Natural killer cell treated with Interleukin-12 subunit alpha and Interleukin-12 subunit beta and Interleukin-15 and Interleukin-18, amount 100 ng/mL, for 72 hours (primary cell): ENCODE measurements at places on chromosomes 4 and X. TPM values are rescaled to one million over a fixed set of nuclear protein-coding genes. Genes with fewer than 3 reads are reported as not detected.

DNA sequence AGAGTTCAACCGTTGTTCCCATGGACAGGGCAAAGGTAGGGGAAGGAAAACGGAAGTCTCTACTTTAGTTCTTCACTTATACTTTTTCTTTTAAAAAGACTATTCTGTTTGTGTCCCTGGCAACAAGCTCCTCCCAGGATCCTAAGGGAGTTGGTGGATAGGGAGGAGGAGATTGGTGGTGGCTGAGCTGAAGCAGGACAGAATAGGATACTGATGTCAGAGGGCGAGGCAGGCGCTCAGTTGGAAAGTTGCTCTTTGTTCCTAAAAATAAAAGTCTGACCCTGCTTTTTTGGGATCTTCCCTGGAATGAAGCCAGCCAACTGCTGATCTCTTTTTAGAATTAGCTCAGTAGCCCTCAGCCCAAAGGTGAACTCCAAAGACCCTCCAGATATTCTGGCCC is 104.7 kb downstream of the MGST2 start:
- H3K27me3 ChIP-seq = peaks cover 25% of the 10 kb centered on the region
- no peaks in the 10 kb centered on the region for H3K36me3 ChIP-seq
- H3K4me1 ChIP-seq = no peaks in the 10 kb centered on the region
- H3K27ac ChIP-seq = no peak overlapping the region
- DNase-seq = no peak

- H3K36me3 ChIP-seq = no peaks in the 10 kb centered on the region
- H3K4me1 ChIP-seq = peaks cover 58% of the 10 kb centered on the region
- peak overlapping the region; percentile 99 for H3K27ac ChIP-seq
- no peaks in the 10 kb centered on the region for H3K27me3 ChIP-seq
- H3K4me3 ChIP-seq = peak overlapping the region; percentile 98
- DNase-seq = no peak
Observed at GRCh38 chrX:119685225-119686066, 7.5 kb downstream of the SEPTIN6 start.

Gene SH3BGRL
- total RNA-seq = 67.1 TPM

DNA sequence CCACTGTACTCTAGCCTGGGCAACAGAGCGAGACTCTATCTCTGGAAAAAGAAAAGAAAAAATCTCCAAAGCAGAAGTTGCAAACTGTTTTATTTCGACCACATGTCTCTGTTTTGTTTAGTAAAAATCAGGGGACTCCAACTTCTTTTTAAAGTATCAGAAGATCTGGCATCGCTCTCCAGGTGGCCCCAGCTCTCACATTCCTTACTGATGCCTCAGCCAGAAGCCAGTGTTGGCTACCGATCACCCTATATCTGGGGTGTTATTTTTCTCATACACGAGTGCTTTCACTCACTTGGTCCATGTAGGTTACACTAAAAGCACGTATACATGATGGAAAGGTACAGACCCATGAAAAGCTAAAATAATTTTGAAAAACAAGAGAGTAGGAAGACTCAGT is 8.3 kb downstream of the MPP1 start:
- no peaks in the 10 kb centered on the region for H3K36me3 ChIP-seq
- H3K27ac ChIP-seq = no peak overlapping the region
- DNase-seq = no peak
- H3K27me3 ChIP-seq = no peaks in the 10 kb centered on the region
- no peak overlapping the region for H3K4me3 ChIP-seq
- peaks cover 35% of the 10 kb centered on the region for H3K4me1 ChIP-seq

Gene GPRASP1
- total RNA-seq = 1.1 TPM

Gene GPAT3
- total RNA-seq = 2.1 TPM

Gene GAGE12H
- not detected for total RNA-seq
